ENCODE measurements at places on chromosomes 3 and 15.

DNA sequence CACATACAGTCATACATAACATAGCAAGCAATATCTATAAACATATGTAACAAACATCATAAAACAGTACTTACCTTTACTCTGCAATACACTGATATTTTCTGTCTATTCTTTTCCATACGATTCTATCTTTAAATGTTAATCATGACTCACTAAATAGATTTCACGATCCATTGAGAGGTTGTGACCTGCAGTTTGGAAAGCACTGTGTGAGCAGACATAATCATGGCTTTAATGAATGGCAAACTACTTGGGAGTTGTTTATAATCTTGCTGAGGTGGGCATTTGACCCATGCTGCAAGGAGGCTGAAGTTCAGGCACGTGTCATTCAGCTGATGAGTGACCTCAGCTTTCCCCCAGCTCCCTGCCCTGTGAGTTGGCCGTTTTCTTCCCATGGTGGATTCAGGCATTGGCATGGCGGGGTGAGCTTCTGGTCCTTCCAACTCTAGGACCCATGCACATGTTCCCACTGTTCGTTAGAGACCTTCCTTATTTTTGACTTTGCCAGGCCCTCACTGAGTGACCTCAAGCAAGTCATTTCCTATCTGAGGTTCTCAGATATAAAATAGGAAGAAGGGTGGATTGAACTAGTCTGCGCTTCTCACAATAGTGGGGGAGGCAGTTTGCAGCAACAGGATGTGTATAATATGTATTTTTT is 41.7 kb downstream of the PAQR5 start:
- DNase-seq: no peak

GRCh38 chr15:40190591-40190990 is 29.7 kb downstream of the BUB1B start:
- DNase-seq: peak; percentile 8

DNA sequence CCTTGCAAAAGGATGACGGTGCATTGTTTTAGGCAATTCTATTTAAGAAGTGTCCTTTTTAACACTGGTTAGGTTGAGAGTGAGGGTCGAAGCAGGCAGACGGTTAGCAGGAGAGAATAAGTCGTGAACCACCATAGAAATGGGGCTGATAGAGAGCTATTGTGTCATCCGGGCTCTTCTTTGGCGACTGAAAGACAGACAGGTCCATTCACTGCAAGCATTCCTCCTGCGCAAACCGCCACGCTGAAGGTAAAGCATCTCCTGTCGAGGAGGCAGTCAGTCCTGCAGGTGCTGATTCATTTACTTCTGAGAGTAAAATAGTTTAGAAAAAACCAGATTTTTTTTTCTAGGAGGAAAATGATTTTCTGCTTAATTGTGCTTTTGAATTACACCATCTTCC is 1002.8 kb upstream of the NR2F2 start:
- no peak for DNase-seq

DNA sequence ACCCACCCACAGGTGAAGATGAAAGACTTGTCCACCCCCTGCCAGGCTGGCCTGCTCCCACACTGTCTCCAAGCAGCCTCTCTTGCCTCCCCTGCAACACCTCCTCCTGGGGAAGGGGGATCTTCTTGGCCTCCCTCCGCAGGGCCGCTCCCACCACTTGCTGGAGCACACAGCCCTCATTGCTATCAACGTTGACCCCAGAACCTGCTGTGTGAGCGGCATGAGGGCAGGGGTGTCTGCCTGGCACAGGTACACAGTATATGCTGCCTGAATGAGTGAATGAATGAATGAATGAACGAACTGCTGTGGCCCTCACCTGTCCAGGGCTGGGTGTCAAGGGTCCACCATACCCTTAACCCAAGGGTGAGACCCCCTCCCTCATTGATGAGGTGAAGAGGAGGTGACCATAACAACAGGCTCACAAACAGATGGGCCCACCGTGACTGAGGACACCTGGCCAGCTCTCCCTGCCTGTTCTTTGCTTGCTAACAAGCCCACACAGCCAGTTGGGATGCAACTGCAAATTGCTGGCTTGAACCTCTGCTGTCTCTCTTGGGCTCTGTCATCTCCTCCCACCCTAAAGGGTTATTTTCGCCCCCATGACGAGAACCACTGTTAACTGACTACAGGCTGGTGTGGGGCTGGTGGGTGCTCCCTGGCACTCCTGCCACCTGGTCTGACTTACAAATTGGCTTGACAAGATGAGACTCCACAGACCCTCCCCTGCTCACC is 22.5 kb downstream of the SLC41A3 start:
- DNase-seq: no peak

- DNase-seq: no peak
Observed at GRCh38 chr15:95935852-95936251, 394.6 kb upstream of the NR2F2 start.

DNA sequence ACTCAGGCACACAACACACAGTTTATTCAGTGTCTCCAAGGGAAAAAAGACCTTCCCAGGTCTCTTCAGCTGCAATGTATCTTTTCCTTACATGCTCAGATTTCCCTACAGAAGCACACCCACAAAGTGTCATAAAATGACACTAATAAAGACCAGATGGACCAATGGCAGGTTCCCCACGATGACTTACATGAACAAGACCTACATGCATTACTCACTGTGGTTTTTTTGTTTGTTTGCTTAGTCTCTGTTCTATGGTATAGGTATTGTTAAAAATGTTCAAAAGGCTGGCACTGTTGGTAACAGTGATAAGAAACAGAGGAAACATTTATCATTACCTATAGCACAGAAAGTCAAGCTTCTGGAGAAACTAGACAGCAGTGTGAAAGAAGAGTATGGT is 318.2 kb upstream of the TMCO5A start:
- peak; percentile 6 for DNase-seq

DNA sequence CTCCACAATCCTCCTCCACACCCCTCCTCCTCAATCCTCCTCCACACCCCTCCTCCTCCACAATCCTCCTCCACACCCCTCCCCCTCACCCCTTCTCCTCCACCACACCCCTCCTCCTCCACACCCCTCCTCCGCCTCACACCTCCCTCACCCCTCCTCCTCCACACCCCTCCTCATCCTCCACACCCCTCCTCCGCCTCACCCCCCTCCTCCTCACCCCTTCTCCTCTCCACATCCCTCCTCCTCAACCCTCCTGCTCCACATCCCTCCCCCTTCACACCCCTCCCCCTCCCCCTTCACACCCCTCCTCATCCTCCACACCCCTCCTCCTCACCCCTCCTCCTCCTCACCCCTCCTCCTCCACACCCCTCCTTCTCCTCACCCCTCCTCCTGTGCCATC is 69.8 kb upstream of the BLM start:
- no peak for DNase-seq

GRCh38 chr15:58224068-58224467 is 85.9 kb downstream of the AQP9 start:
- no peak for DNase-seq

GRCh38 chr15:39267685-39268084 is 313.2 kb upstream of the THBS1 start:
- DNase-seq: no peak

GRCh38 chr3:52128118-52128683 is 26.0 kb downstream of the POC1A start:
- peak; percentile 68 for DNase-seq

GRCh38 chr15:67882487-67883233 is 42.8 kb upstream of the RNU6-1 start:
- no peak for DNase-seq

- no peak for DNase-seq
Observed at GRCh38 chr3:32423956-32424557, 32.4 kb downstream of the CMTM7 start.

DNA sequence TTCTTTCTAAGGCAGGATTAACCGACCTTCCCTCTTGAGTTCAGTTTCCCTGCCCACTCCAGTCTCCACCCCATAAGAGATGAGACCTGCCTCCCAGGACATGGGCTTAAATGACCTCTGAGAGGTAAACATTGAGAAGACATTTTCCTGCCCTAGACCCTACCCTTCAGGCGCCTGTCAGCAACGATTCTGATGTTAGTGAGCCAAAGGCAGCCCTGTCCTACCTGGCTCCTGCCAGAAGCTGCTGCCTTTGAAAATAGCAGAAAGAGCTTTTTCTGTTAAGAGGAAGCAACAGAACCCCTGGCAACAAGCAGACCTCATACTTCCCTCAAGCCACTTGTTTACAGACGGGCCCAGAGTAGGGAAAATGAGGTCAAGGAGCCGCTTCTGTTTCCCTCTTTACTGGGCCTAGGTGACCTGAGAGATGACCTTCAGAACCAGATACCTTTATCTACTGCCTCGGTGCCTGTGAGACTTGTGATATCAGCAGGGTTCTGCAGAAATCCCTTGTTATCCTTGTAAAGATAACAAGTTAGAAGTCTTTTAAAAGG is 52.0 kb downstream of the CD200R1L start:
- no peak for DNase-seq

- no peak for DNase-seq
Observed at GRCh38 chr15:76328106-76328696, 8.4 kb upstream of the ISL2 start.

- DNase-seq: no peak
Observed at GRCh38 chr3:14687360-14687759, 12.4 kb downstream of the C3orf20 start.

DNA sequence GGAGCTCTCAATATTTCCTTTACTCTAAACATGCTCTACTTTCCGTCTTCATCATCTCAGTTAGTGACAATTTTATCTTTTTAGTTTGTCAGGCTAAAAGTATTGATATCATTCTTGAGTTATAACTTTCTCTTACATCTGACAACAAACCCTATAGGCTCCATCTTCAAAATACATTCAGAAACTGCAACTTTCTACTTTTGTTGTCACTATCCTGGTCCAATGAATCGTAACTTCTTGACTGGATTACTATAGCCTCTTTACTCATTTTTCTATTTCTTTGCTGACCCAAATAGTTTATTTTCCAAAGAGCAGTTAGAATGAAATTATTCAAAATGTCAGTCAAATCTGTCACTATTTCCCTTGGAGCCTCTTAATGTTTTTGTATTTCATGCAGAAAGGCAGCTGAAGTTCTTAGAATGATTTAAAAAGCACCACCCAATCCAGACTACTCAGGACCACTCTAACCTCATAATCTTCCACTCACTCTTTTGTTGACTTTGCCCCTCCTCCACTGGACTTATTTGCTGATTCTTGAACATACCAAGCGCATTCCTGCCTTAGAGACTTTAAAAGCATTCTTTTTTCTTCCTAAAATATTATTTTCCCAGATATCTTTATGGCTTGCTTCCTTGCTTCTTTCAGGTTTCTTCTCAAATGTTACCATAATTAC is 119.9 kb upstream of the CBLB start:
- DNase-seq: no peak

DNA sequence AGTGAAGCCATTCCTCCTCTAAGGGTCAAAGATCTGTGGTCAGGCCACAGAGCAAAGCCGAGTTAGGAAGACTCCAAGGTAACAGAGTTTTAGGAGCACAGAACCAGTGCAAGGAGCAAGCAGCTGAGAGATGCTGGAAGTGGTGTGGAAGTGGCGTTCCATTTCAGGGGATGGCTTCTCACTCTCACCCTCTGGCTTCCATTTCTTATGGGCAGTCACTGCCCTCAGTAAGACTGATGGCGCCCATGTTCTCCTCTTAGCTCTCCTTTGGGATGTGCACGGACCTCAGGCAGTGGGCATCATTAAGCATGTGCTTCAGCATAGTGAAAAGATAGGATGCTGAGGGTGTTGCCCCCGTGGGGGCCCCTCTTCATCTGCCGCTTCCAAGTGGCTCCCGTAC is 90.3 kb downstream of the ASB7 start:
- no peak for DNase-seq

- no peak for DNase-seq
Observed at GRCh38 chr3:29153811-29154210, 127.1 kb upstream of the RBMS3 start.

GRCh38 chr3:144039661-144040060 is 68.0 kb downstream of the DIPK2A start:
- peak; percentile 33 for DNase-seq

DNA sequence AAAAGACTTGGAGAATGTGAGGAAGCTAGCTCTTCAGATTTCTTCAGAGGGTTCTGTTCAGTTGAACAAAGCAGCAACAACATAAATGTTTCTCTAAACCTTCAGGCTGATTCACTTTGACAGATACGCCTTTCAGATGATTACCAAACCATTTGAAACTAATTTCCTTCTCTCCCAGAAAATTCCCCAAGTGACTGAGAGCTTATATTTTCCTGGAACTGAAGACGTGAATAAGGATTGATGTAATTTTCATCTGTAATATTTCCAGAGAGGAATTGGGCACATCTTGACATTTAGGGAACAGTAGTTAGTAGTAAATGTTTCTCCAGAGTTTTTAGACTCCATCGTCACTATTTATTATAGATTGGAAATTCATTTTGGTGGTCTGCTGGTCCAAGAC is 108.6 kb upstream of the AADACL2 start:
- DNase-seq: no peak

DNA sequence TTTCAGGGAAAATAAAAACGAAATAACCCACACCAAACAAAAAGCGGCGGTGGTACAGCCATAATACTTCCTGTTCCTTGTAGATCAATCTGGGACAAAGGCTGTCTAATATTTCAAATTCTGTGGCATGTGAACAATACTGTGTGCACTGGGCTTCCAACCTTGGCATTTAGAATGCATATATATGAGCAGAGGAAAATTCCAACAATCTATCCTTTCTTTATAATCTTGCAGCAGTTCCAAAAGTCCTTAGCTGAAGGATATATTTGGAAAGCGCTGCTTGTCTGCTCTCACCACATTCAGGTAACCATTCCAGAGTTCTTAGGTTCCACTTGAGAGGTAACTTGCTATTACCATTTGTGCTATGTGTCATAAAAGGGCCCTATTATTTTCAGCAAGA is 231.8 kb downstream of the RBMS3 start:
- DNase-seq: no peak

- no peak for DNase-seq
Observed at GRCh38 chr3:103112273-103112672, 677.5 kb downstream of the ZPLD1 start.

DNA sequence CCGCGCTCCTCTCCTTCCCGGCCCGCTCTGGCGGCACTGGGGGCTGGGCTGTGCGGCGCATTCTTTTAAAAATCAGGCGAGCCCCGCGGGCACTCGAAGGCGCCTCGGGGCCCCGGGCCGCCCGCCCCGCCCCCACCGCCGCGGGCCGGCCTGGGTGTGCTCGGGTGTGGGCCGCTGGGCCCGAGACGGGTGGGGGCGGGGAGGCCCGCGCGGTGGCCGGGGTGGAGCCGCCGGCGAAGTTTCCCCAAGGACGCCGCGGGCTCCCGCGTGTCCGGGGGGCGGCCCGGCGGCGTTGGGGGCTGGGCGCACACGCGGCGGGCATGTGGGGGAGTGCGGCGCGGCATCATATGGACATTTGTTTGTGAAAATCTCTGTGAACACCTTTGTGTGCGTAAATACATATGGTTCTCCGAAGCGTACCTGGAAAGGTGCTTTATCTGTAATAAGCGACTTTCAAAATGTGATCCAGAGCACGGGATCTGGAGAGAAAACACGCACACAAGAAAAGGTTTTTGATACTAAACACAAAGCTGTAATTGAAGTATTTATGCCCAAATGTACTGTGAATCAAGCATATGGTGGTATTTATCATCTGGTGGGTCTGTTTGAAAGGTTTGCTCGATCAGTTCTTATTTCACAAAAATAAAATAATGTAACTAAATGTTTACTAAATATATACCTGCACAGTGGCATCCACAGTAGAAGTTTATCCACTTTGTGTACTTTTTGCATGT is 612 bp upstream of the TBL1XR1 start:
- peak; percentile 62 for DNase-seq

All from SW480 (cell line).